ENCODE measurements at places on chromosomes 16 and 17.

DNA sequence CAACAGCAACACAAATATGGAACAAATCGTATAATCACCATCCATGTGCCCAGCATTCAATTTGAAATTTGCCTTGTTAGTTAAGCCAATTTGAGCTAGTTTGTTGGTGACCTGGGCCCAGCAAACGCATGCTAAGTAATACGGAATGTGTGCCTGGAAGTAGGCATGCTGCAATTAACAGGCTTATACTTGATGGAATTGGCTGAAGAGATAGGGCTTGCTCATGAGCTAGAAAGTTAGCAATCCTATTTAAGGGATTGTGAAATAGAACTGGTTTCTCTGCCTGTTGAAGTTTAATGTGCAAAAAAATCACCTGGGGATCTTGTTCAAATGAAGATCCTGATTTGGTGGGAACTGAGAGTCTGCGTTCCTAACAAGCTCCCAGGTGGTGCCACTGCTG is 8.5 kb upstream of the LPO start:
- DNase-seq, result no peak

DNA sequence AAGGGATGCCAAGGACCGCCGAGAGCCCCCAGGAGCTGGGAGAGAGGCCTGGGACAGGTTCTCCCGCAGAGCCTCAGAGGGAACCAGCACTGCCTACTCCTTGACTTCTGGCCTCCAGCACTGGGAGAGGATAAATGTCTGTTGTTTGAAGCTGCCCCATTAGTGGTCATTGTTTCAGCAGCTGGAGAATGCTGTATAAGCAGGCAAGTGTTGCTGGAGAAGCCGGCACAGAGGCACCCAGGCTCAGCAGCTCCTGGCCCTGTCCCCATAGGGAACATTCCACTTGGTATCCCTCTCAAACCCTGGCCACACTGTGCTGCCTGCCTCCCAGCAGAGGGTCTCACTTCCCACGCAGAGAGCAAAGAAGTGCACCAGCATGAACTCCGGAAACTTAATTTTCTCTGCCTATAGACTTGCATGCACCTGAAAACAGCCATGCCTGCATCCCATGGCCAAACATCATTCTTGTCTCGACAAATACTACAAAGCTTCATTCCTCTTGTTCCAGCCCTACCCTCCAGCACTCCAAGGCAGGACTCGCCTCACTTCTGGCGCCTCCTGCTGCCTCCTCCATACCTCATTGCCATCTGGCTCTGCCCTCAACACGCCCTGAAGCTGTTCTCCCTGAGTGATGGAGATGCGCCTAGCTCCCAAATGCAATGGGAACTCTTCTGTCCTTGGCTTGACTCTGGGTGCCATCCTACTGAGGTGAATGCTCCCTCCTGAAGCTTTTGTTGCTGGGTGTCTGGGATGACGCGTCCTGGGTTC is 88.1 kb downstream of the DNAH17 start:
- no peak for DNase-seq

DNA sequence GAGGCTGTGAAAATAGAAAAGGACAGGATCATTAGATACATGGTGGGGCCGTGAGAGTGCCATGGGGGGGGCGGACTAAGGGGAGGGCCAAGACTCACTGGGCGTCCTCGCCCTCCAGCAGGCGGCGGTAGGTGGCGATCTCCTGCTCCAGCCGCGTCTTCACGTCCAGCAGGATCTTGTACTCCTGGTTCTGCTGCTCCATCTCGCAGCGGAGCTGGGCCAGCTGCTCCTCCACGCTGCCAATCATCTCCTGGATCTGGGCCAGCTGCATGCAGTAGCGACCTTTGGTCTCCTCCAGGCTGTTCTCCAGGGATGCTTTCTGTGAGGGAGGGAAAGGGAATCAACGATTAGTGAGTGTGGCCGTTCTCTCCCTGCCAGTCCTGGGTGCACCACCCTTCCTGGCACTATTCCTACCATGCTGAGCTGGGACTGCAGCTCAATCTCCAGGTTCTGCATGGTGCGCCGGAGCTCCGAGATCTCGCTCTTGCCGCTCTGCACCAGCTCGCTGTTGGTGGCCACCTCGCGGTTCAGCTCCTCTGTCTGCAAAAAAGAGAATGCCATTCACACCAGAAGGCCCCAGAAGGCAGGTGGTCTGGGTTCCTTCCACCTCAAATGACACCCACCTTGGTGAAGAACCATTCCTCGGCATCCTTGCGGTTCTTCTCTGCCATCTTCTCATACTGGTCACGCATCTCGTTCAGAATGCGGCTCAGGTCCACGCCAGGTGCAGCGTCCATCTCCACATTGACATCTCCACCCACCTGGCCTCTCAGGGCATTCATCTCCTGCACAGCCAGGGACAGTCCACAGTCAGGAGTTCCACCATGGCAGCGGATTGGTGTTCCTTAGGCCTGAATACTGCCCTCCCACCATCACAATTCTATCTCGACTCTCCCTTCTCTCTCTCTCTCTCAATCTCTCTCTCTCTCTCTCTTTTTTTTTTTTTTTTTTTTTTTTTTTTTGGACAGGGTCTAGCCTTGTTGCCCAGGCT is 3.3 kb downstream of the KRT14 start:
- no peak for DNase-seq

DNA sequence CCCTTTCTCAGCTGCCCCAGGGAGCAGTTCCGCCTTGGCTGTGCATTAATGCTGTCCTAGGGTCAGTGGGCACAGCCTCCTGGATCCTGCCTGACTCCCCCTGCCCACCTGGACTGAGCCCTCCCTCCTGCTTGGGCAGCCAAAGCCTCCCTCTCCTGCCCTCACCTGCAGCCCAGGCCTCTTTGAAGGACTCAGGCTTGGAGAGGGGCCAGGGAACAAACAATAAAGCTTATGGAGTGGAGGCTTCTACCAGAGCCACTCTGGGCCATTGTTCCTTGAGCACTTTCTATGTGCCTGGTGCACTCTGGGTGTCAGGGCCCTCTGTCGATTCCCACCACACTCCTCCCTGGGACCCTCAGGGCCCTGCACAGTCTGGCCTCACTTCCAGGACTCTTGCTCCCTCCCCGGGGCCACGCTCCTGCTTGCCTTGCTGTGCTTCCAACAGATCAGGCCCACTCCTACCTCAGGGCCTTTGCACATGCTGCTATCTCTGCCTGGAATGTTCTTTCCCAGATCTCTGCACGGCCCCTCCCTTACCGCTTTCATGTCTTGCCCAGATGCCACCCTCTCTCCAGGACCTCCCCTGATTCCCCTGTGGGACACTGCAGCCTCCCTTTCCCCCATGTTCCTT is 5.0 kb downstream of the KCNJ12 start:
- no peak for DNase-seq

GRCh38 chr17:2874189-2874686 is 78.0 kb downstream of the RAP1GAP2 start:
- DNase-seq, result no peak

DNA sequence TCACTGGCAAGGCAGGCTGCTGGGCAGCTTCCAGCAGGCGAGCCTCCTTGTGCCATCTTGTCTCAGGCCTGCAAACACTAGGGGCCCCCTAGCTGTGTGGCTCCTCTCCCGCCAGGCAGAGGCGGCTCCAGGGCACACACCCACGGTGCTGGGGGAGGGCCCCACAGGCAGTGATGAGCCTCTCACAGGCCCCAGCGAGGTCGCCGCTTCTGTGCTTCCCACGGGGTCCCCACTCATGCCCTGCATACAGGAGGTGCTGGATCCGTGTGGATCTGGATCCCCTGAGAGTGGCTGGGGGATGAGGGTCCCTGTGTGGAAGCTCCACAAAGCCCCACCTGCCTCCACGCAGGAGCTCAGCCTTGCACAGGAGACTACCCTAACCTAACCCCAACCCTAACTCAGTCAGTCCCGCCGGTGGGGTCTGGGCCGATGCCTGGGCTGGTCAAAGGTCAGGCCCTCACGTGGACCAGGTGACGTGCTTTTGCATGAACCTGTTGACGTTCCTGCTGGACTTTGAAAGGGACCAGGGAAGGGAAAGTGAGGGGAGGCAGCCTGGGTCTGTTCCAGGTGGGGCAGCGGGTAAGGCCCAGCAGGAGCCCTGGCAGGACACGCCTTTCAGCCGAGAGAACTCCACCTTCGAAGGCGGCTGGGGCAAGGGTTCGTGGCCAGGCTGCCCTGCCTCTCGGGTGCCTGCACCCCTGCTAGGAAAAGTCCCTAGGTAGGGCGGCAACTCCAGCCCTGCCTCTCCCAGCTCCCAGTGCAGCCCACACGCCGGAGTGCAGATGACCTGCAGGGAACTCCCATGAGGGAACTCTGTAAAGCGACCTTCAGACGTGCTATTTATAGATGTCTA is 5.2 kb downstream of the SECTM1 start:
- peak; percentile 21 for DNase-seq
